ENCODE measurements at places on chromosomes 2 and 18. TPM values are rescaled to one million over a fixed set of nuclear protein-coding genes. Genes with fewer than 3 reads are reported as not detected.

Gene SCRN3
- 34.8 TPM for polyA plus RNA-seq

DNA sequence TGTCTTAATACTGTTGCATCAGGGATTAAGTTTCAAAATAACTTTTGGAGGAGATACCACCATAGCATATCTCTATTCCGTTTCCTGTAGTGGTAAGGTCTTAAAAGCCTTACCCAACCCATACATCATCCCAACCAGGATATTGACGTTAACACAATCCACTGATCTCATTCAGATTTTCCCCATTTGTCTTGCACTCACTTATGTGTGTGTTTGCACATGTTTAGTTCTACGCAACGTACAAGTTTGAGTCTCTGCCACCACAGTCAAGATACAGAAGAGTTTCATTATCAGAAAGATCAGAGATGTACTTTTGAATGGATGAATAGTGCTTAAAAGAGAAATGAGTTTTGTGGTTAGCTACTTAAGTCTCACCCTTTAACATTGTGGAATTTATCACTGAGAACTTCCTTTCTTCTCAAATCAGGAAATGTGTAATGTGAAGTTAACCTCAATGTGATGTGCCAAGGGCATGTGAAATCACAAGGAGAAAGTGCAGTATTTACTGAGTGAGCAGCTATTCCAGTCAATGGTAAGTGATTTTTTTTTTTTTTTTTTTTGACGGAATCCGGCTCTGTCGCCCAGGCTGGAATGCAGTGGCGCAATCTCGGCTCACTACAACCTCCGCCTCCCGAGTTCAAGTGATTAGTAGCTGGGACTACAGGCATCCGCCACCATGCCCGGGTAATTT, 69.2 kb upstream of the EPHA4 start:
- no peak for DNase-seq

GRCh38 chr18:27731211-27731610, 445.7 kb downstream of the CDH2 start:
- DNase-seq = no peak

Gene MRO
- polyA plus RNA-seq = 2.0 TPM

Gene SNORC
- 1.3 TPM for polyA plus RNA-seq

Gene LIMS3
- 3.4 TPM for polyA plus RNA-seq

Gene CCBE1
- 36.3 TPM for polyA plus RNA-seq

- no peak for DNase-seq
These were observed 195.6 kb downstream of the CLIP4 start for GRCh38 chr2:29310650-29311348.

DNA sequence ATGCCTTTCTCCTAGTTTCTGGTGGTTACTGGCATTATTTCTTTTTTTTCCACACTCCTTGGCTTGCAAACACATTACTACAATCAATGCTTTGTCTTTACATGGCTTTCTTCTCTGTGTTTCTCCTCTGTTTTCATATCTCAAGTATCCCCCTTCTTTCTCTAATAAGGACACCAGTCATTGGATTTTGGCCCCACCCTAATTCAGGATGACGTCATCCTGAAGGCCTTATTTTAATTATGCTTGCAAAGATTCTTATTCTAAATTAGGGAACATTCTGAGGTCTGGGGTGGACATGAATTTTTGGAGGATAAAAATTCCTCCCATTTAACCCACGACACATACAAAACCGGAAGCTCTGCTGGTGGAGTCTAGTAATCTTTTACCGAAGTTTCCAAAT, 1556.6 kb downstream of the DPP10 start:
- DNase-seq = no peak

Gene COQ10B
- polyA plus RNA-seq = 19.9 TPM

DNA sequence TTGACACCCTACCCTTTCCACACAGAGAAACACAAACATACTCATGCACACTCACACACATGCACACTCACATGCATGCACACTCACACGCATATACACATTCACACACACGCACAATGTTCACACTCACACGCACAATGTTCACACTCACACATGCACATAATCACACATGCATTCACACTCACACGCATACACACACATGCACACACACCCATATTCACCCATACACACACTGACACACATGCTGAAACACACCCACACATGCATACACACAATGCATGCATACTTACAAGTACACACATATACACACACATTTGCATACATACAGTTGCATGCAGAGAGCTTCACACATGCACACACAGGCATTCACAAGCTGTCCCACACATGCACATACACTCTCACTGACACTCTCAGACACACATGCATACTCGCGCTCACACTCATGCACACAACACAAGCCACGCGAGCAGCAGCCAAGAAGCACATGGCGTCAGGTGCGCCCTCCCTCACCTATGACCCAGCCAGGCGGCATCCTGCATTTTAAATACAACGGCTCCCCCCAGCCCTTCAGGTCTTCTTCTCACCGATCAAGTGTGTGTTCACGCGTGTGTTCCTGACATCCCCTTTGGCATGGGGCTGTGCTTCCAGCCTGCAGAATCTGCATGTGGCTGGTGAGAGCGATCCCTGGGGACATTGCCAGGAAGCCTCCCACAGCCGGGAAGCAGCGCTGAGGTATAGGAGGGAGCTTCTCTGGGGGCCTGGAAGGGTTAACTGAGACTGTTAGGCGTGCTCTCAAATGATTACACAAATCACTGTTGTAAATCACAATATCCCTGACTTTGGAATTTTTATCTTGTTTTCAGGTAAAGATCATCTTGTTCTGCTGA, 195.1 kb downstream of the RTP5 start:
- DNase-seq = no peak

DNA sequence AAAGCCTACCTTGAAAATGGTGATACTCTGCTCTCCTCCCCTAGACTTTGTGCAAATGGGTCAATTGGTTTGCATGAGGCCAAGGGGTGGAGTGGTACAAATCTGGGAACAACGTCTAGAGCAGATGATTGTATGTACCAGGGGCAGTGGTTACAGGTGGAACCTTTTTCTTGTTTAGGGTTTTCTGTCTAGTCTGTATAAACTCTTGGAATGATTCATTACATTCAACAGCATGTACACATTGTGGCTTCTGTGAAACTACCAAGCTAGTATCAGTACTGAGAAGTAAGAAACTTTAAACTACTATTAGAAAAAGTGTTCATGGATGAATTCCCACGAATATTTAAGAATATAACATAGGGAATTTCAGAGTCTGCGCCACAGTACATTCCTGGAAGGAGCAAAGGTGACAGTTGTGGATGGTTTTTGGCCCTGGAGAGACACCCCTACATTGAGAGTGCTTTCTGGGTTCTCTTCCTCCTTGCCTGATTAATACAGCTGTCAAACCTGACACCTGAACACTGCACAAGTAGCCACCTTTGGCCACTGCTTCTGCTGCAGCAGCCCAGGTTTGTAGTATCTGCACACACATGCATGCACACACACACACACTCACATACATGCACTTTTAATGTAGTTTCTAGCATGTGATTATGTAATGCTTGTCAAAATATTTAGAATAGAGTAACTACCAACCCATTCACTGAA, 30.0 kb downstream of the CFAP221 start:
- DNase-seq = no peak

Gene FBXO48
- 2.2 TPM for polyA plus RNA-seq

Measured in right renal pelvis (tissue), 4 donors.